ENCODE measurements at places on chromosomes 2 and 18.

GRCh38 chr2:172116107-172116506, 13.4 kb upstream of the DLX2 start:
- no peak for DNase-seq

DNA sequence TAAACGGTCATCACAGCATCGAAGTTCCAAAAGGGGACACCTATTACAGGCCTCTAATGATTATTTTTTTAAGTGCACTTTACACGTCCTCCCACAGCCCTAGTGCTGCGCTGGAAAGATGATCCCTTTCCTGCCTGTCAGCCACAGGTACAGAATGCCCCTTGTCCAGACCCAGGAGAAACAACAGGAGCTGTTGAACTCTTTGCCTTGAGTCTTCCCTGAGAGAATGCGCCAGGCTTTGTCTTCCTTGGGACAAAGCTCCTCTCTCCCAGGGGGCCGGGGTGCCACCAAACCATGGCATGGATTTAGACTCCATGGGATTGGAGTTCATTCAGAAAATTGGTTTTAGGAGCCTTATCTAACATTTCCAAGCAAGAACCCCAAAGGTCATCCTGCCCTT, 319.0 kb upstream of the SOX11 start:
- no peak for DNase-seq

GRCh38 chr2:216151313-216152025, 42.3 kb downstream of the XRCC5 start:
- peak; percentile 59 for DNase-seq

DNA sequence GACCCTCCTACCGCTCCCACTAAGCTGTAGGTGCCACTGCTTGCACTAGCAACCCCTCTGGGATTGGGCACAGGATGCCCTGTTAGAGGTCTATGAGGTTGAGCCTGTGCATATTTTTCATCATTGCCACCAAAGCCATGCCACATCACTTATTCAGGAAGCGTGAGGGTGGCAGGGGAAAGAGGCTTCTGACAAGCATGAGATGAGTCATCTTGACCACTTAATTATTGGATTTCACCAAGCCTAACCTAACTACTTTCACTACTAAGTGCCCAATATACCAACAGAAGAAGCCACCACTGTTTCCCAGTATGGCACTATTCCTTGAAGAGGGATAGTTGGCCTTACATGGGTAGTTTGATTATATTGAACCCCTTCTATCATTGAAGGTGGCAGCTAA, 181.3 kb upstream of the EPHA4 start:
- DNase-seq, result no peak

- no peak for DNase-seq
These were observed 8.8 kb downstream of the MGAT5 start for GRCh38 chr2:134262684-134263083.

DNA sequence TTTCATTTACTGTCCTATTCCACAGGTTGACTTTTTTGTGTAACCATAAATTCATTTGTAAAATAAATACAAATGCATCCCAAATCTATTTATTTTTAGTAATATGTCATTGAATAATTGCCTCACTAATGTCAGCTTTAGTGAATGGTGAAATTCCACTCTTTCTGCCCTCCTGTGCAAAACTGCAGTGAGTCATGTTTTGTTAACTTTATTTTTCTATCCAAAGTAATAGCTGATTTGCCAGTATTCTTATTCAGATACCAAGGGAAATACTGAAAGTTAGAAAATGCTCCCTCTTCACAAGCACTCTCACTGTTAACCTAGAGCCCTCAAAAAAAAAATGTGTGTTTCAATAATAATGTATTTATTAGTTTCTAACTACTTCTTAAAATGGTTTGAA, 322.8 kb downstream of the RIT2 start:
- no peak for DNase-seq

DNA sequence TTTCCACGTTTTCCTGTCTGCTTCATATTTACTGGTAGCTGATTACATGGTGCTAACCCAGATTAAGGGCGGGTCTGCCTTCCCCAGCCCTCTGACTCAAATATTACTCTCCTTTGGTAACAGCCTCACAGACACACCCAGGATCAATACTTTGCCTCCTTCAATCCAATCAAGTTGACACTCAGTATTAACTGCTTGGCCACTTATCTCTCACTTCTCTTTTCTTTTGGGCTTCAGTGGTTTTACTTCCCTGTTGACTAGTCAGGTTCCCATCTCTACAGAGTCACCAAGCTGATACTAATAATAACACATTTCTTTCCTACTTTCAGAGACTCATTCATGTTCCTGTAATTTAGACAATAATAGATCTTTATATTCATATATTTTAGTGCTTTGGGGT, 302.2 kb upstream of the MAP2 start:
- no peak for DNase-seq

- DNase-seq, result no peak
These were observed 75.4 kb downstream of the CSRNP3 start for GRCh38 chr2:165544897-165545296.

DNA sequence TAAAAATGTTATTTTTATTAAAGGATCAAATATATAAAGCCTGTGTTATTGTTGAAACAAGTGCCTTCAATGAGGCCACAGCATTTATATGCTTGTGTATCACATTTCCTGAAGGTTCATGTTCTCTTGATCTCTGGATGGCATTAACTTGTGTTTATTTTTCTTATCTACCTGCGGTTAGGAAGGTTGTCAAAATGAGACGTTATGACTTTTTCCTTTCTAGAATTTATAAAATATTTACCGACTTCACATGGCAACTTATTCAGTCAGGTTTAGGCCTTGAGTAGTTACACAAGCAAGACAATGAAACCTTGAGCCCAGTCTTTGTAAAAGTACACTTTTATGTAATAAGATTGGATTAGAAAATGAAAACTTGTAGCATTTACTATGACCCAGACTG, 196.4 kb upstream of the ACVR2A start:
- DNase-seq, result no peak

DNA sequence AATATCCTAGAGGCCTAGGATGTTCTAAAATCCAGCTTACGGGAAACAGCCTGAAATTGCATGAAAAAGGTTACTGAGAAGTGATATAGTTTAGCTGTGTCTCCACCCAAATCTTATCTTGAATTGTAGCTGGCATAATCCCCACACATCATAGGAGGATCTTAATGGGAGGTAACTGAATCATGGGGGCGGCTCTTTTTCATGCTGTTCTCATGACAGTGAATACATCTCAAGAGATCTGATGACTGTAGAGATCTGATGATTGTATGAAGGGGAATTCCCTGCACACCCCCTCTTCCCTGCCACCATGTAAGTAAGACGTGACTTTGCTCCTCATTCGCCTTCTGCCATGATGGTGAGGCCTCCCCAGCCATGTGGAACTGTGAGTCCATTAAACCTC, 385.6 kb upstream of the ID2 start:
- no peak for DNase-seq

DNA sequence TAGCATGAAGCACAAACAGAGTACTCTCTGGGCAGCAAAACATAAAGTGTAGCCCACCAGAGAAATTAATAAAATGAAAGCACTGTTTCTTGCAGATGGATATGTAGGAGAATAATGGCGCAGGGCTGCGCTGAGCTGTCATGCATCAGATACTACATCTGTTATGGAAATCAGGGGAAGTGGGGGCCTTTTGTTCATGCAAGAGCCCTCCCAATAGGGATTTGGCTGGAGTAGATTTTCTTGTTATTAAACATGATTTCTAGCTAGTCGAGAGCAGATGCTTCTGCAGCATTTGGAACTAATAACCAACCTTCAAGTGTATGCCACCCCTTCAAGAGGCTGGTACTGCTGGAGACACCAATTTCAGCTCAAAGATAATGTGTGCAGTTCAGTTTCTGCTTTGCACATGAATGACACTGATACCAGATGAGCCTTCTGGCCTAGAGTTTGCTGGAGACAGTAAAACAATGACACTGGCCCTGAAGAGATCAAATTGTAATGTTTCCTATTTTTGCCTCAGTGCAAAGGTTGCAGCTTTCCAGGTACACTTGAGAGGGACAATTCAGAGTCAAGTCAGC, 58.0 kb downstream of the RND3 start:
- DNase-seq, result no peak

DNA sequence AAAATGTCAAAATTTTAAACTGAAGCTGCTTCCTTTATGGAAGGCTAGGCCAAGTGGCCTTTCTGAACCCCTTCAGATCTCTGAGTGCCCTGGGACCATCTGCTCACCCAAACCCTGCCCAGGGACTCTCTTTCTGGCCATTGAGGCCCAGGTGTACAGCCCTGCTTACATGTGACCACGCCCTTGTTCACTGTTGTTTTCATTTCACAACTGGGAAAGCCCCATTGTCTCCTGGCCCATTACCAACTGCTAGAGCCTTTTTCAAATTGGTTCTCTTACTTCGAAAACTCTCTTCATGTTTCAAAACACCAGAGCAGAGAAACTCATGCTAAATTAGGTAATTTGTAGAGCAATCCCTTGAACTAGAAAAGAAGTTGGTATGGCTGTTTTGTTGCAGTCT, 219.5 kb upstream of the TANK start:
- DNase-seq, result no peak

DNA sequence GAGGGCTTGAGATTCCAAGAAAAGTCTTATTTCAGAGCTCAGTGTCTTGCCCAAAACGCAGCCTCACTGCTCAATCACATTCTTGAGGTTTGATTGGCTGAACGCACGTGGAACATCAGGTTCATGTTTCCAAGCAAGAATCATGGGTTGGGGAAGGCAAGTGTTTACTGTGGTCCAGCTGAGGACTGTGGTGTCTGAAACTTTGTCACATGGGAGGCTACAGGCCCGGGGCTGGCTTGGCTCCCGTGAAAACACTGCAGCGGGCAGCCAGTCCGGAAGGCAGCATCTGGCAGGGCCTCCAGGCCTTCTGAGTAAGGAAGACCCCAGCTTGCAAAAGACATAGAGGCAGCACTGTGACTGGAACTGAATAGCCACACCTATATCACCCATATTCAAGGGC, 84.7 kb downstream of the POLR1A start:
- DNase-seq, result no peak

- no peak for DNase-seq
These were observed 131.5 kb upstream of the ACVR2A start for GRCh38 chr2:147713349-147713748.

DNA sequence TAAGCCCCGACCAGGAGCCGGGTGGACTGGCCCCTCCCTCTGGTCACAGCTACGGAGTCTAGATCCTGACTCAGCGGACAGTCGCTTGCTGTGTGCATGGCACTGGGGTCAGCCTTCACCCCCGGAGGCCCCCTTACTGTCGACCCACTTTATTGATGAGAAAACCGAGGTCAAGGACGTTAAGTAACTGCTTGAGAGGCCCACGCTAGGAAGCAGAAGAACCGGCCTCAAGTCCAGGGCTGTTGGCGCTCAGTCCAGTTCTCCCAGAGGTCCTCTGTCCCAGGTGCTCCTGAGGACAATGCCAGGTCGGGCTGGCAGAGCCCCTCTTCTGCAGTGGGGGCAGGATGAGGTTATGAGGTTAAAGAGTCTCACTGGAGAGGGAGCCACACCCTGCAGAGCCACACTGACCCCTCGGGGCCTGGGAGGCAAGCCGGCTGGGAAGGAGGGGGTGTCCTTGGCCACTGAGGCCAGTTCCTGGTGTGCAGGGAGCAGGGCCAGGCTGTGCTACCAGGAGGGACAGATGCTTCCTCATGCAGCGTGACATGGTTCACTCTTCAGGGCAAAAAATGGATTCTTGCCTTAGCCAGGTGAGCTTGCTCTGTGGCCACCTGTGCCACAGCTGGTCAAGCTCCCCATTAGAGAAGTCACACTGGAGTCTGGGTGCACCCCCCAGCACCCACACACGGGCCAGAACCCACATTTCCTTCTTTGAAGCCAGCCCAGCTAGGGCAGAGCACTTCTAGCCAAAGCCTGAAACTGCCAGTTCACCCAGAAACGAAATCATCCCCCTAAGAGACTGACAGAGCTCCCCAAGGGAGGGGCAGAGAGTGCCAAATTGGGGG, 47.3 kb upstream of the HPCAL1 start:
- no peak for DNase-seq

DNA sequence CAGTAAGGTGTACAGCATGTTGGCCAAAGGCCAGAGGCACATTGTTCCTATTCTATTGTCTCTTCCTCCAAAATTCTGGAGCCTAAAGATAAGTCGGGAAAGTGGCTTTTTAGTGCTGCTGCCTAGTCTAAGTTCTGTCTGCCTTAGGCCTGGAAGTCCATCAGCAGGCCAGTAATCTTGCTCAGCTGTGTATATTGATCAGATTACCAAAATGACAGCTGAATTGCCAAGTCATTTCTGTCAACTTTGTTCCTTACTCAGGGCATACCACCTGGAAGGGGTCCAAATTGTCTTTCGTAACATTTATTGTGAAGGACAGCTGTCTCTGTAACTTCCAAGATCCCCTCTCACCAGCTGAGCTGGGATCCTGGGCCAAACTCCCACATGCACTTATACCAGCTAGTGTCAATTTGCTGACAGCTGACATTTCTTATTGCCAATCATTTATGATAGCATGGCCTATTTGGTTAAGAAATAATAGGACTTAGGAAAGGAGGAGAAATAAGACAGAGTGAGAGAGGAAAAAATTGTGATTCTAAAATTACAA, 116.8 kb upstream of the FSHR start:
- DNase-seq, result no peak

DNA sequence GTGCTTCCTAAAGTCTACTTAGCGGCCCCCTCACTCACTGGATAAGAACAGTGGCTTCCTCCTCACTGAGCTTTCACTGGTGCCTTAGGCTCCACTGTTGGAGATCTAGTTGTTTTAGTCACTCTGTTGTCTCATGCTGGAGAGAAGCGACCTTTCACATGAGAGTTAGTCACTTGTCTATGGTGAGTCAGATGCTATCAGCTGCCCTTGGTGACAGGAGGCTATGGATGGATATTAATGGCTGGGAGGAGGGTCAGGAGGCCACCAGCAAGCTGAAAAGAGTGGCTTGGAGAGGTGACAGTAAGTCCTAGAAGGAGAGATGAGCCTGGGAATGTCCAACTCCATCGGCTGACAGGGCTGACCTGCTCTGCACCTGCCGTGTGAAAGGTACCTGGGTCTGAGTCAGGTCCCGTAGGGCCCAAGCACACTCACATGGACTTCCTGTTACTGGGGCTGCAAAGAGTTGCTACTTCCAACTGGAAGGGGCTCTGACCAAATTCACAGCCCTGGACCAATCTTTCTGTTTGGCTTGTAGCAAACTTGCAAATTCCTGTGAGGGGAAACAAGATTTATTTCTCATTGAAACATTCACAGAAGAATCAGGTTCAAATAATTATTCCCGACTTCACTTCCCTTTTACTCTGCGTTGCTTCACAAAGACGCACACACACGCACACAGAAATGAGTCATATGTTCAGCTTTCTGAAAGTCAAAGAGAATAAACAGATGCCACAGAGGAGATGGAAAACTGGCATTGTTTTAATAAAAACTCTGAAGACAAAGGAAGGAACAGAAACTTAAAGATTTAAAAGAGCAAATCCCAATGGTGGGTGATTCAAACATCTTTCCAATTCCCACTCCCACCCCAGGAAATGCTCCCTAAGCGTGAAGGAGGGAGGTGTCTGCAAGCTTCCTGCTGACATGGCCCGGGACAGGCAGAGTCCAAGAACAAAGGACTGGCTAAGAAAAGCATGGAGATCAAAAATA, 203.5 kb upstream of the TWIST2 start:
- peak; percentile 10 for DNase-seq

DNA sequence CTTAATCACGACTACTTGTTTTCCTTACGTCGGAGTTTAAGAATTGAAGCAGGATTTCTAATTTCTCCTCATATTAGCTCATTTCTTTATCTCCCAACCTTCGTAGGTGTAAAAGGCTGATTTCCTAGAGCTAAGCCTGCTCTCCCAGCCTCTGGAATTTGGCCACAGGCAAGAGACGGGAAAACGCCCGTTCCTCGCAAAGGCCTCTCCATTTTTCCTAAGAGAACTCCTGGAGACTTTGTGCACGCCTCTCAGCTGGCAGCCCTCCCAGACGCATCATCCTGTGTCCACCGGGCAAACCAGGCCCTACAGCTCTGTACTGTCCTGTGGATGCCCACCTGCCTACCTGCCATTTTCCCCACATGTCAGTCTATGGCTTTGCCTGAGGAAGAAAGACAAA, 106.3 kb downstream of the FTCDNL1 start:
- no peak for DNase-seq
